D721Med (cell line): ENCODE measurements at places on chromosomes 16 and 17.

DNA sequence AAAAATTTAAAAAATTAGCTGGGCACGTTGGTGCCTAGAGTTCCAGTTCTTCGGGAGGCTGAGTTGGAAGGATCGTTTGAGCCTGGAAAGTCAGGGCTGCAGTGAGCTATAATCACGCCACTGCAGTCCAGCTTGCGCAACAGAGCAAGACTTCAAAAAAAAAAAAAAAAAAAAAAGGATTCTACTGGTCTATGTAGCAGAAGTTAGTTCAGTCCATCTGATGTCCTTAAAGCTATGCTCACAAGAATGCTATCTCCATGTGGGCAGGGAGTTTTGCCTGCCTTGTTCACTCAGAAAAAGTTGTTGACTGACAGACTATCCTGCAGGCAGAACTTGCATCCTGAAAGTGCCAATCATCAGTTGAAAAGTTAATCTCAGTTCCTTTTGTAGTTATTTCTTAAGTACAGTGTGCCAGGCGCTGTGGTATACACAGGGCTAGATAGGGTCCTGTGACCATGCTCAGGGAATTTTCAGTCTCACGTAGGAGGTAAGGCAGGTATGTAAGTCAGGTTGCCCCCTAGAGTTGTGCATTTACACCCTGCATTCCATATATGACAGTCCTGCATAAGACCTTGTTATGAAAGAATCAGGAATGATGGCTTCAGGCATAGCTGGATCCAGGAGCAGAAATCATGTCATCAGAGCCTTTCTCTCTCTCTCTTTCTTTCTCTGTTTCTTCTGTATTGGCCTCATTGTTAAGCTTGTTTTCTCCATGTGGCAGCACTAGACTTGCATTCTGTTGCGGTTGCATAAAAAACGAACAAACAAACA is 7.6 kb downstream of the SYT17 start:
- no peak for DNase-seq

- no peak for DNase-seq
Observed at GRCh38 chr17:82495844-82496528, 23.5 kb upstream of the FOXK2 start.

DNA sequence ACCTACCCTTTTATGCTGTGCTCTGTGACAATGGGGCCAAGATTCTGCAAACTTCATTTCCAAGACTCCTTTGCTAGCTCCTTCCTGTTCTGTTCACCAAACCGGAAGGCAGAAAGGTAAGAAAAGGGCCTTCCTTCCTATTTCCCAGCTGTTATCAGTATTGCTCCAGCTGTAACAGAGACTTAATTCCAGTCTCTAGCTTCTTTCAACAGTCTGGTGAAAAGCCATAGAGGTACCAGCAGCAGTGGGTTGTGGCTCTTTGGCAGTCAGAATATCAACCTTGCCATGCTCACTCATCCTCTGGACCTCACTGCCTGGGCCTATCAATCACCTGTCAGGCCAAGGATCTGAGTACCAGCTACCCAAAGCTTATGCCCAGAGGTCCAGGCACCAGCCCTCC is 89.4 kb upstream of the C17orf78 start:
- DNase-seq = no peak

- no peak for DNase-seq
Observed at GRCh38 chr17:47414612-47415011, 90.9 kb downstream of the EFCAB13 start.

DNA sequence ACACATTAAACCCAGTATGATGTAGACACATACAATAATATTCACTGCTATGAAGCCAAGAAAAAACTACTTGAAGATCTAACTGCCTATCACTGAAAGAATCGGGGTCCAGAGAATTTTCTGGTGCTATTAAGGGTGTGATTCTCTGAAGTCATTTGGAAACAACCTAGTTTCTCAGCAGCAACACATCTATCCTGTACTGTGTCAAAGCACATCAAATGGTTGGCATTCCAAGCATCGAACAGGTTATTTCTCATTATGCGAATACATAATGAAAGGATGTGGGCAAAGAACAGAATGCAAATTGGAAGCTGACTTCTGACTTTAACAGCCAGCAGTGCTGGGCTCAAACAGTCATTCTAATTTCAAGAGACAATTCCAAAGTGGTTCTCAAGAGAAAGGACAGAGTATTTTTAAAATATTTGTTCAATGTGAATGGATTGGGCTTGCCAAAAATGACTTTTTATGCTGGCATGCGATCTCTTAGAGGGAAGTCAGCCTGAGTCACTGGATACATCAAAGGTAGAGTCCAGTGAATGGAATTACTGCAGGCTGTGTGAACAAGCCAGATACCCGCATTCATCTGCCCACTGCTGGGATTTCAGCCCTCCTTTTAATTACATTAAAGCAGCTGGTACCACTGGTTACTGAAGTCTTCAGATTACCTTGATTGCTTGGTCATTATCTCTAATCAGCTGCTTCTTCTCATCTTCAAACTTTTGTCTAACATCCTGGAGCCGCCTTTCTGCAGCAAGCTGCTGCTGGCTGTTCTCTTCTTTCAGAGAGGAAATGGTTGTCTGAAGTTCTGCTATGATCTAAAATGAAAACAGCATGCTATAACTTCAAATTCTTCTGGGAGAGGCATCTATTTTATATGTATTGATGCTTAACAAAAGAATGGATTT is 181.2 kb upstream of the AXIN2 start:
- no peak for DNase-seq

DNA sequence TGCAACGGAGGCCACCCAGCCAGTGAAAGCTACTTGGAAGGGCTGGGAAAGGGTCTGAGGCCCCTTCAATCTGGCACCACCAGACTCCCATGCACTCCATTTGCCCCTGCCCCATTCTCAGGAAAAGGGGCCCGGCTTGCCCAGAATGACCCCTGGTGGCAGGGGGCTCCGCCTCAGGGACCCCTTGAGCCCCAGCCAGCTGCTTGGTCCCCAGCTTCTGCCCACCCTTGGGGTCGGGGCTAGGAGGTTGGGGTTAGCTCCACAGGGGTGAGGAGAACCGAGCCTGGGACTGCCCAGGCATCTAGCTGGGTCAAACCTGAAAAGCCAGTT is 1.3 kb downstream of the RHBDF1 start:
- no peak for DNase-seq
